ENCODE measurements at places on chromosomes 13 and 19.
A peak's percentile ranks its signal among the peaks of the same experiment; 100 is the strongest.

DNA sequence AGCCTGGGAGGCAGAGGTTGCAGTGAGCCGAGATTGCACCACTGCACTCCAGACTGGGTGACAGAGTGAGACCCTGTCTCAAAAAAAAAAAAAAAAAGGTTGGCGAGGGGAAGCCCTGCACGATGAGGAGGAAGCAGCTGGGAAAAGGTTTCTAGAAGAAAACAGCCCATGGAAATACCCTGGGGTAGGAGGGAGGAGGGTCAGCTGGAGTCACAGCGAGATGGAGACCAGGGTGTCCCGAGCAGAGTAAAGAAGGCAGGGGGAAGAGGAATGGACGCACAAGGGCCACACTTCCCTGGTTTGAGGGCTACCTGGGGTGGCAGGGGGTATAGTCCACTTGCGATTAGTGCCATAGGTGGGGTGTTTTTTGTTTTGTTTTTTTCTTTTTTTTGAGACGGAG lies 6.4 kb downstream of the KANK3 start:
- no peak for DNase-seq

- no peak for DNase-seq
Observed at GRCh38 chr13:34419755-34420154, 522.3 kb upstream of the NBEA start.

GRCh38 chr19:16206637-16207036 lies 8.9 kb downstream of the AP1M1 start:
- no peak for DNase-seq

GRCh38 chr13:66691149-66691548 lies 539.0 kb downstream of the PCDH9 start:
- no peak for DNase-seq

DNA sequence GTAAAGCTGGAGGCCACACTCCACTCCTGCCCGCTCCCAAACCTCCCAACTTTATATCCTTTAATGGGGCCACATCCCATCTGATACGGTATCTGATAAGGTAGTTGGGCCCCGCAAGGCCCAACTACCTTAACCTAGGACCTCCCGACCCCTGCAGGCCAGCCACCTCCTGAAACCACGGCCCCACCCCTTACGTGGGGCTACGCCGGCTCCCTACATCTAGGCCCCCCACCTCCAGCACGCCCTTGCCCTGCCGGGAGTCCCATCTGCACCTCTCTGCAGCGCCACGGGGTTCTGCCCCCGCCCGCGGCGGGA lies 2.2 kb downstream of the IGFLR1 start:
- no peak for DNase-seq

DNA sequence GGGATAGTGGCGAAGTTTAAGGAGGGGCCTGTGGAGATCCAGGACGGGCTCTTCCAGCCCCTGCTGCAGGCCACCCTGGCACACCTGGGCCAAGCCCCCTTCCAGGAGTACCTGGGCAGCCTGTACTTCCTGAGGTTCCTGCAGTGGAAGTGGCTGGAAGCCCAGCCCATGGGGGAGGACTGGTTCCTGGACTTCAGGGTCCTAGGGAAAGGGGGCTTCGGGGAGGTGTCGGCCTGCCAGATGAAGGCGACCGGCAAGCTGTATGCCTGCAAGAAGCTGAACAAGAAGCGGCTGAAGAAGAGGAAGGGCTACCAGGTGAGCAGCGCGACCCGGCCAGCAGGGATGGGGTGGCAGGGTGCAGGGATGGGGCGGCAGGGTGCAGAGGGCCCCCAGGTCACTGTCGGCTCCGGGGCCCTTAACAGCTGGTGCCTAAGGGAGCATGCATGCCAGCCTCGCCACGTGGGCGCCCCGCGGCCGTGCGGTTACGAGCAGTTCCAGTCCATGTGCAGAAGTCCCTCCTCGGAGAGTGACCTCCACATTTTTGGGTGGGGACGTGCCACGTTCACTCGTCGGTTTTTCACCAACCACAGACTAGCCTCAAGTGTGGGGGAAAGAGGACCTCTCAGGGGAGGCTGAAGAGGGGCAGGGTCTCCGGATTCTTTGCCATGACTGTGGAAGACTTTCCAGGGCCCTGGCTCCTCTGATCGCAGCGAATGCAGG lies 912 bp downstream of the GRK1 start:
- no peak for DNase-seq

- DNase-seq, result peak; percentile 94
Observed at GRCh38 chr19:48746738-48747575, at the start of gene IZUMO1. IZUMO1 (minus strand) TSS chr19:48746909; CDS start chr19:48745859, 1,050 bp downstream.

DNA sequence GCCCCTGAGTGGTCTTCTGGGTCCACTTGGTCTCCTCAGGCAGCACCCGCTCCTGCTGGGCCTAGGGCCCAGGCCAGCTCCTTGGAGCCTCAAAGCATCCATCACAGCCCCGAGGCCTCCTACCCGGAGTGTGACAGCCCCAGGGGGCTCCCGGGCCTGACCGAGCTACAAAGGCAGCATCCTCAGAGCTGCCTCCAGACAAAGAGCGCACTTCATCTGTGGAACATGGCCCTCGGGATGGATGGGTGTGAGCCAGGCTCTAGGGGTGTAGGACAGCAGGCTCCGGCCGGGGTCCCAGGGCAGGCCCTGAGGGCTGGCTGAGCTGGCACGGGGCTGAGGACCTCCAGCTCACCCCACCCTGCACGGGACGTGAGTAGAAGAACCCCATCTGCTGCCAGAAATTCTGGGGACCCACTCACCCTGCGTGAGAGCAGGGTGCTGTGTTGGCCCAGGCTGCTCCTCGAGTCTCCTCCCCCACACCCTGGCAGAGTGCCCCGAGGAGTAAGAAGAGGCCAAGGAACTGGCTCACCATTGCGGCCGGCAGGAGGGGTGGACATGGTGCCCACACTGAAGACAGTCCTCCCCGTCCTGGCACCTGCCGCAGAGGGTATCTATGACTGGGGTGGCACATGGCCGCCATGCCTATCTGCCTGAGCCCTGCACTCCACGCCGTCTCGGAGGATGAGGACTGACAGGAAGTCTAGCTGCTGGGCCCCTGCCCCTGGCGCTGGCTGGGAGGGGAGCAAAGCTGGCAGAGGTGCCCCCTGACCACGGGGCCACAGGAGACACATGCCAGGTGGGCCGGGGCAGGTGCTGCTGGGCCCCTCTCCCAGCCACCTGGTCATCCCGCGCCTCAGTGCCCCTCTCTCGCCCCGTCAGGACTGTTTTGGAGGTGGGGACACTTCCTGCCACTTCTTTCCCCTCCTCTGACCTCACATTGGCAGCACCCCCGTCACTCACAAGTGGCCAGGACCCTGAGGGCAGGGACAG lies 22.3 kb downstream of the CEBPG start:
- DNase-seq, result no peak

DNA sequence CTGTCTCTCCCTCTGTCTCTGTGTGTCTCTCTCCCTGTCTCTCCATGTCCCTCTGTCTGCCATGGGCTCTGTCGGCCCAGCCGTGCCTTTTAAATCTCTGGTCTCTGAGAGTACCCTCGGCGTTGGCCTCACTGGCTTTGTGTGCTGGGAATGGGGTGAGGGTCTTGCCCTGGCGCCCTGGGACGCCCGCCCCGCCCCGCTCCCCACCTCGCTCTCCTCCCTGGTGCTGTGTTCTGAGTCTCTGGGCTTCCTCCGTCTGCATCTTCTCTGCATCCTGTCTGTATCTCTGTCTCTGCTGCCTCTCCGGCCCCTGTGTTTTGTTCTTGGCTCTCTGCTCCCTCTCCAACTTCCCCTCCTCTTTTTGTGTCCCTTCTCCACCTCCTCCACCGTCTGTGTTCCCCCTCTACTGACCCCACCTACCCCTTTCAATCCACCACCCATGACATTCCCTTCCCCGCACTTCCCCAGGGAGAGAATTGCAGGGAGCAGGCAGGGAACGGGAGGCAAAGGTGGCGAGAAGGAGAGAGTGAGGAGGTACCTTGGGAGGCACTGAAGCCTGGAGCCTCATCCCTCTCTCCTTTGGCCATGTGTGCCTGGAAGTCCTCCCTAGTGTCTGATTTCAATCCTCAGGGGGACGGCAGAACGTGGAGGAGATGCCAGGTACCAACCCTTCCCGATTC lies 4.0 kb upstream of the MEIS3 start:
- DNase-seq, result no peak

Data from HuH-7 (cell line).